SK-N-SH treated with all-trans-retinoic acid at 6 μM for 48 hours (cell line): ENCODE measurements at places on chromosomes 3 and 15.

- no peak for ATAC-seq
Observed at GRCh38 chr3:115301364-115301860, 154.3 kb upstream of the ZBTB20 start.

GRCh38 chr3:107211608-107212007, 165.6 kb upstream of the CCDC54 start:
- ATAC-seq = no peak

- no peak; the same call in 2 of the 3 replicates for ATAC-seq
Observed at GRCh38 chr3:20405744-20406143, 219.7 kb upstream of the SGO1 start.

GRCh38 chr3:29758434-29759322, 477.8 kb downstream of the RBMS3 start:
- ATAC-seq = peak; percentile 21

GRCh38 chr3:18544146-18544545, 119.0 kb upstream of the SATB1 start:
- no peak for ATAC-seq

GRCh38 chr3:114565216-114565615, 271.4 kb downstream of the TIGIT start:
- ATAC-seq = no peak

GRCh38 chr3:169475576-169475975, 187.9 kb downstream of the MECOM start:
- ATAC-seq = no peak

GRCh38 chr3:27718459-27718858, 3.7 kb downstream of the EOMES start:
- ATAC-seq = no peak

- no peak for ATAC-seq
Observed at GRCh38 chr3:69244039-69244438, 121.6 kb upstream of the LMOD3 start.

- ATAC-seq = peak; percentile 77
Observed at GRCh38 chr3:12638105-12638504, 25.8 kb downstream of the RAF1 start.

DNA sequence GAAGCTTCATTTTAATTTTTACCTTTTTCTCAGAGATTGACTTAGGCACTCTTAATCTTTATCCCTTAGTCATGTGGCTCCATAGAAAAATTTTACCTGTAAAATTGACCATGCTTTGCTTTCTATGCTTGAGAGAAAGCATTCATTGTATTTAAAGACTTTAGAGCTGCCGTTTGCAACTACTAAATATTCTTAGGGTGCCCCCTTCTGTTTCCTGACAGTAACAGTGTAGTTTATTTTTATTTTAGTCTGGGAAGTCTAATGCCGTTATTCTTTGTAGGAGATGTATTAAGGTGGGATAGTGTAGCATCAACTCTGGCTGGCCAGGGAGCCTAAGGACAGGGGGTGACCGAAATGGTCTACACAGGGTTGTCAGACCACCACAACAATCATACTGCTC, 84.5 kb upstream of the SYNPR start:
- peak; percentile 91 for ATAC-seq

DNA sequence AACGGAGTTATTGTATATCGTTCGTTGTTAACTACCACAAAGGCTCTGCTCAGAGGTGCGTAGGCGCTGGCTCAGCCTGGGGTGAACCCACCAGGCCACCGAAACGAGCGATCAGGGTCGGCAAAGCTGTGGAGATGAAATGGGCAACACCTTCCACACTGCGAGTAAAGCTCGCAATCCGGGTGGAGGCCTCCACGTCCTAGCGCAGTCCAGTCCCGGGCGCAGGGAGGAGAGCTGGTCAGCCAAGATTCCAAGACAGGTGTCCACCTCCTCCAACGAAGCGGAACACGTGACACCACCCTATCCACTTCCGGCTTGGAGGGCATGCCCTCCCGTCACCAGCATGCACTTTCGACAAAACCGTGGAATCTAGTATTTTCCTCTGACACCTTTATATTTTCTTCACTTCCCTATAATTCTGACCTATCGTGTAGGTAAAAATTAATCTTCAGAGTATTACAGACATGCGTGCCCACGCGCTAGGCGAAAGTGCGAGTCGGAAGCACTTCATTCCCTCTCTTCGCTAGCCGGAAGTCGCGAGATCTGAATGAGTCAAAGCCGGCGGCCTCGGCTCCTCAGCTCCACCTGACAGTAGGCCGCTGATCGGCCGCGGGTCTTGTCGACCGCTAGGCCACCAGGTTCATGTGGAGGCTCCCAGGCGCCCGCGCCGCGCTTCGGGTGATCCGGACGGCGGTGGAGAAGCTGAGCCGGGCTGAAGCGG, at the start of gene PDE12:
Gene PDE12 (plus strand): TSS at position 537 of the 721 bp plus-strand sequence. CDS start 106 bp downstream, at position 643.
- ATAC-seq = peak; percentile 91

DNA sequence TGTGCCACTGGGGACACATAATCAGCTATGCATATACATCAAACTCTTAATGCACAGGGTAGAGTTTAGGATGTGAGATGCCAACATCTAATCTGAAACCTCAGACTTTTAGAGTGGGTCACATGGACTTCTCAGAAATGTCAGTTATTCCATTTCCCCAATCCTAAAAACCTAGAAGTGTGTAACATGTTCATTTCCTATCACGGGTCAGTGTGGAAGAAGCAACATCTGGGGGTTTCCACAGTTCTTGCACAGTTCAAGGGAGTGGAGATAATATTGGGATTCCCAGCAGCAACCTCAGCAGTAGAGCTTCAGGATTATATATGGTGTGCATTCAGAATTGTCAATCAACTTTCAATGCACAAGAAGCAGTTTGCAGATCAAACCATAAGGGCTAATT, 44.4 kb upstream of the SPRED1 start:
- ATAC-seq = no peak

- ATAC-seq = no peak
Observed at GRCh38 chr15:71282076-71282475, 166.8 kb downstream of the THSD4 start.

DNA sequence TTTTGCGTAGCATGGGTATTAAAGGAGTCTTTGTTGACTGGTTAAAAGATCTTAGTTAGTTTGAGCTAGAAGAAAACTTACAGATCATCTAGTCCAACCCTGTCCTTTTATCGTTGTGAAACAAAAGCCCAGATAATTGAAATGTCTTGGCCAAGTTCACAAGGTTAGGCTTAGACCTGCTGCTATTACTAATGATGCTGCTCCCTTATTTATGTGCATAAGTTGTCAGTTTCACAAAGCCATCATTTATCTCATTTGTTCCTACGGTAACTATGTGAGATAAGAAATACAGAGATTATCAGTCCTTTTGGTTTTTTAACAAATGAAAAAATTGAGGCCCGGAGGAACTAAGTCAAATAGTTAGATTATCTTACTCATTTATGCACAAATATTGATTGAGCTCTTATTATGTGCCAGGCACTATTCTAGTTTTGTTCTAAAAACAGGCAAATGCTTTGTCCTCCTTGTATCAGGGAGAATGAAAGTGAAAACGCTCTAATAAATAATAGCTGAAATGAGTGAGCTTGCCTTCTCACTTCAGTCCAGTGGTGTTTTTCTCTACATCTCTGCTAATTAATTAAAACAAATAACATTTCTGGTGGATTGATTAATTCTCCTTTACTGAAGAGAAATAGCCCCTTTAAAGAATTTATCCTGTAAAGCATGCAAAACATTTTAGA, 49.1 kb upstream of the TPRG1 start:
- peak; percentile 48 for ATAC-seq

- ATAC-seq = peak; percentile 47; the same call in 2 of the 3 replicates
Observed at GRCh38 chr3:44942202-44942921, 33.6 kb downstream of the ZDHHC3 start.

GRCh38 chr15:69920221-69920620, 177.5 kb downstream of the TLE3 start:
- no peak for ATAC-seq

DNA sequence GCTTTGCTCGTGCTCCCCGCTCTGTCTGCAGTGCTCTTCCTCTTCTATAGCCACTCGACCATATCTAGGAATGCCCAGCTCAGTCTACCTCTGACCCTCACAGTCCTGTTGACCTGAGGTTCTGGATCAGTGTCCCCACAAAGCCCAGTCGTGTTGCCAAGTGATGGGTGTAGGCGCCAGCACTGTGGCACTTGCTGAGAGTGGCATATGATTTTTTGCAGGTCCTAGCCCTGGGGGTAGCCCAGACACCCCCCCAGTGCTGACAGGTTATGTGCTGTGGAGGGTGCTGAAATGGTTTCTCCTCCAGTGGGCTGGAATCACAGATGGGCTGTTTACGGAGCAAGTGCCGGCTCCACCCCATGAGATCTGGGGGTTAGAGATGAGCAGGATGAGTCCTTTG, 32.5 kb downstream of the ACAD9 start:
- ATAC-seq = no peak

GRCh38 chr3:48440590-48440958, 517 bp downstream of the TMA7 start:
- ATAC-seq = peak; percentile 23

DNA sequence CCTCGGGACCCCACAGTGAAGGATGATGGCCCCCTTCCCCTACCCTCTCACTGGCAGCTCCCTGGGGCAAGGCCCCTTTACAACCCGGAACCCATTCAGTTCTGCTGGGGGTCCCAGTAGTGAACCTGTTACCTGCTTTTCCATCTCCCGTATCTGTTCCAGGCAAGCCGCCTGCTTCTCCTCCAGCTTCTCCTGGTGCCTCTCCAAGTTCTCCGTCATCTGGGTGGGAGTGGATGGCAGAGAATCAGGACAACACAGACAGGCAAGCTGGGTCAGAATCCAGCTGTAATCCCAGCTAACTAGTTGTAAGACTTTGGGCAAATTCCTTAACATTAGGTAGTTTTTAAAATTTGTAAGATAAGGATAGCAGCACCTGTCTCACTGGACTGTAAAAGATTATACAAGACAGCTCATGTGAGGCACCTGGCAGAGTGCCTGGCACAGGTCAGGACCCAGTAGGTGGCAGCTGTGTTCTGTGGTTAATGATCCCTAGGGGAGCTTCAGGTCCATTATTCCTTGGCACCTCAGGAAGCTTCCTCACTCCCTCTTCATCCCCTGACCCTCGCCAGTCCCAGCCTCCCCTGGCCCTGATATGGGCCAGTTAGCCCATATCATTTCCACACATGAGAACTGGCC, 6.4 kb upstream of the ANKRD63 start:
- no peak for ATAC-seq

GRCh38 chr3:32816439-32817256, 1.1 kb upstream of the TRIM71 start:
- ATAC-seq = no peak; the same call in 2 of the 3 replicates

- ATAC-seq = no peak
Observed at GRCh38 chr3:144407335-144407734, 435.7 kb downstream of the DIPK2A start.

- peak; percentile 76 for ATAC-seq
Observed at GRCh38 chr3:120561251-120562045, 34.7 kb upstream of the NDUFB4 start.

- ATAC-seq = no peak
Observed at GRCh38 chr15:43886558-43886957, 59.8 kb downstream of the WDR76 start.

DNA sequence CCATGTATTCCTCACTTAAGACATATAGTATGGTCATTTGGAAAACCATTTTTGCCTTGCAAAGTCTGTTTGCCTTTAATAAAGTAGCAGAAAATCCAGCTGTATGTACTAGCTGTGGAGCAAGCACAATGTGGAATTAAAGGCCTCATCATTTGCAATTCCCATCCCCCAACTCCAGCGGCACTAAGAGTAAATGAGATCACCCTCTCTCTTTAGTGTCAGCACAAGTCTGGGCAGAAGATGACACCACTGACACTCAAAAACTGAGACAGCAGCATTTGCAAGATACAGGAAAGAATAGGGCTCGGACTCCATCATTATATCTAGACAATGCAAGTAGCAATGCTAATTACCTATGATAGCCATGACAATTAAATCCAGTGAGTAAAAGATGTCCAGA, 24.7 kb upstream of the DYNC1LI1 start:
- no peak for ATAC-seq

- ATAC-seq = no peak
Observed at GRCh38 chr3:7393944-7394605, 533.2 kb downstream of the GRM7 start.

DNA sequence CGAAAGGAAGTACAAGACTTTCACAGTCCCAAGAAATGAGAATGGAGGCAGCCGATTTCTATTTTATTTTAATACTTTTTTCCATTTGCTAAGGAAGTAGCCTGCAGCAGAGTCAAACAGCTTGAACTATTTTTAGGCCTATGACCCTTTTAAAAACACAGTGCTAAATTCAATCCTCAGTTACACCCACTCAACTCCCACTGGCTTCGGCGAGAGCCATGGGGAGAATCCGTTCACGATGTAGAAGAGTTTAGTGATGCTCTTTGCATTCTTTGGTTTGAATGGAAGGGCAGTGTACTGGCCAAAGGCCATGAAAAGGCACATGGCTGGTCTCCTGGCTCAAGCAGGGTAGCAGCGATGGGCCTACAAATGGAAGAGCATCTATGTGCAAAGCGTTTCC, 343.5 kb downstream of the FOXP1 start:
- no peak for ATAC-seq

- ATAC-seq = no peak
Observed at GRCh38 chr3:365268-365667, 168.7 kb downstream of the CHL1 start.

GRCh38 chr15:87570206-87570605, 686.3 kb downstream of the NTRK3 start:
- no peak for ATAC-seq

DNA sequence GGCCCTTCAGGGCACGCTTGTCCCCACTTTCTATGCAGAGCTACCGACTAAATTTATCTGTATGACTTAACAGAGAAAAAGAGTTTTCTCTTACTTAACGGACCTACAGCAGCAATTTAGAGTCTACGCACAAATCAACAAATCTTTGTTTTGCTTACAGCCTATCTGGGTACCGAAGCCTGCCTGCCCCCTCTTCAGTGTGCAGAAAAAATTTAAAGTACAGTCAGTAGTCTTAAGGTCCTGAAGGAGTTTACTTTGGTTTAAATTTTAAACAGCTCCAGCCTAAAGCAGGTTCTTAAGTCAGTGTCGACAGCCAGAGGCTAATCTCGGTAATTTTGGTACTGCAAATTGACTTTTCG, 570 bp downstream of the SACM1L start:
- no peak for ATAC-seq

DNA sequence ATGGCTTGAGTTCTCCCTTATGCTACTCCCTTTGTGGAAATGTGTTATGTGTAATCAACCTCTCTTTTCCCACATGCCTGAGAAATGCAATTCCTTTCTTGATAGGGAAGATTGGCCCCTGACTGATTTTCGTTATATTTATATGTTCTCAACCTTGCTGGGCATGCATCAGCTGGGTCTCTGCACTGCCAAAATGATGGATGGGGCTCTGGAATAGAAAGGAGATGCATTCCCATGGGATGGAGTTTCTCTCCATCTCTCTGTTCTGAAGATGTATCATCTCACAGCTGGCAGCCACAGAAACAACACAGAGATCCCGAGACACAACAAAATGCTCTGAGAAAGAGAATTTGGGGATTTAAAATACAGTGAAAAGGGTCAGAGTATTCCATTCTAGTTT, 327.7 kb upstream of the LMCD1 start:
- ATAC-seq = no peak

- peak; percentile 57 for ATAC-seq
Observed at GRCh38 chr15:33148129-33148751, 46.3 kb downstream of the FMN1 start.

GRCh38 chr15:45854455-45855202, 219.8 kb downstream of the SQOR start:
- ATAC-seq = no peak
